Colonic mucosa (tissue), 4 donors: ENCODE measurements at places on chromosomes 2 and 18. TPM values are rescaled to one million over a fixed set of nuclear protein-coding genes. Genes with fewer than 3 reads are reported as not detected.

DNA sequence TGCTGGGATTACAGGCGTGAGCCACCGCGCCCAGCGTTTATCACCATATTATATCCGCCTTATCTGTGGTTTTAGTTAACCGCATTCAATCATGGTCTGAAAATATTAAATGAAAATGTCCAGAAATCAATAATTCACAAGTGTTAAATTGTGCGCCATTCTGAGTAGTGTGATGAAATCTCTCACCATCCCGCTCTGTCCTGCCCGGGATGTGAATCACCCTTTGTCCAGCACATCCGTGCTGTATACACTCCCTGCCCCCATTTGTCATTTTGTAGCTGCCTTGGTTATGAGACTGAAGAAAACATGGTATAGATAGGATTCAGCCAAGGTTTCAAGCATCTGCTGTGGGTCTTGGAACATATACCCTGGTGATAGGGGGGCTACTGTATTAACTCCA, 70.7 kb downstream of the TIMM21 start:
- no peak overlapping the region for H3K27ac ChIP-seq
- no peaks in the 10 kb centered on the region for H3K36me3 ChIP-seq

DNA sequence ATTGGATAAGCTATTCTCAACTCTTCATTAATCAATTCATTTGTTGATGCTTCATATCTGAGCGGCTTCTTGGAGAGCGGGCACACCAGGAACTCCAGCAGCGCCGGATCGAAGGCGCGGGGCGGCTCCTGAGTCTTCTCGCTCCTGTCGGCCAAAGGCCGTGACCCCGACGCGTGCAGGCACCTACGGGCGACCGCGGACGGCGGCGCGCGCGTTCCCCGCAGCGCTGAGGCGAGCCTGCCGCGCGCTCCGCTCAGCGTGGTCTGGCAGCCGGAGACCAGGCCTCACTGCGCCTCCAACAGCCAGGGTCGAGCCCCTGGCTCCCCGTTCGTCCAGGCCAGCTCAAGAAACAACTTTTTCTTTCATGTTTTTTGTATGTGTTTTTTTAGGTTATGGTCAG, 97.5 kb downstream of the ICA1L start:
- no peaks in the 10 kb centered on the region for H3K4me1 ChIP-seq
- no peak overlapping the region for H3K27ac ChIP-seq
- DNase-seq: no peak
- no peak overlapping the region for H3K4me3 ChIP-seq
- H3K36me3 ChIP-seq: no peaks in the 10 kb centered on the region
- H3K27me3 ChIP-seq: no peaks in the 10 kb centered on the region

DNA sequence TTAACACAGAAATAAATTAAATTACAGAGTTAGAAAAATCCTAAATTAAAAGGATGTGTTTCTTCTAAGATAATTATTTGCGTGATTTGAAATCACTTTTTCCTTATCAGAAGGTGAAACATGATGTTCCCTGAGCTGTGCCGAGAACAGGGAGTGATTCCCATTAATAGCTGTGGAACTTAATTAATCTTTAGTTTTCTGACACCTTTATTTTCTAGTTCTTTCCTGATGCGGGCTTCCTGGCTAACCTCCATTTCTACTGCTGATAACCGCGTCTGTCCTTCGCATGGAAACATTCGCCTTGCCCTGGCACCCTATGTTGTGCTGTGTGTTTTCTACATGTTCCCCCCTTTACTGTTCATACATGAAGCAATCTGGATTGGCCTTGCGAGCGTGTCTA, 172.9 kb downstream of the FAM210A start:
- H3K27ac ChIP-seq: no peak overlapping the region
- H3K4me3 ChIP-seq: no peak overlapping the region
- no peaks in the 10 kb centered on the region for H3K36me3 ChIP-seq
- no peaks in the 10 kb centered on the region for H3K4me1 ChIP-seq
- H3K27me3 ChIP-seq: no peaks in the 10 kb centered on the region

DNA sequence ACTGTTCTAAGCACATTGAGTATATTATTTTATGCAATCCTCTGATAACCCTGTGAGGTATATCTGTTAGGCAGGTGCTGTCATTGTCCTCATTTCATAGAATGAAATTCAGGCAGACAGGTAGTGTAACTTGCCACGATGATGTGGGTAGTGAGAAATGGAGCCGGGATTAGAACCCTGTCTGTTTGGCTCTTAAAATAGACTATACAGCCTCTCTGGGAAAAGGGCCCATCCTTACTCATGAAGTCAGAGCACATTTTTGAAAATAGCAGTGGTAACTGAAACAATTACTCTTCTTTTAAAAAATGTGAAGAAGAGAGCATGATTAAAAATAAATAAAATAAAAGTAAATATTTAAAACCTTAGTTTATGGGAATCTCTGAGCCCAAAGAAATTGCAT, 23.0 kb downstream of the FAM171B start:
- H3K36me3 ChIP-seq: no peaks in the 10 kb centered on the region
- no peak overlapping the region for H3K4me3 ChIP-seq
- DNase-seq: no peak
- H3K27ac ChIP-seq: no peak overlapping the region

DNA sequence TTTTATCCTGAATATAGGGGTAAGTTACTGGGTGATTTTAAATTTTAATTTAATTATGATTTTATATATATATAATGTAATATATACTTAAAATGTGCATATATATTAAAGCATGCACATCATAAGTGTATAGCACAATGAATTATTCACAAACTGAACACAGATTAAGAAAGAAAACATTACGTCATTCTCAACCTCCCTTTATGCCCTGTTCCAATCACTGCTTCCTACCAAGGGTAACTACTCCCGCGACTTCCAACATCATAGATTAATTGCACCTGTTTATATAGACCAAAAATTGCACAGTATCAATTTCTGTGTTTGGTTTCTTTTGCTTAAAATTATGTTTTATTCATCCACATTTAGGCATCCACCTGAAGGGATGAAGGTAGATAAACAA, 301.3 kb upstream of the KLHL14 start:
- H3K4me3 ChIP-seq: no peak overlapping the region
- H3K27me3 ChIP-seq: no peaks in the 10 kb centered on the region
- no peaks in the 10 kb centered on the region for H3K4me1 ChIP-seq
- H3K36me3 ChIP-seq: no peaks in the 10 kb centered on the region
- no peak for DNase-seq

- no peaks in the 10 kb centered on the region for H3K4me1 ChIP-seq
- no peaks in the 10 kb centered on the region for H3K27me3 ChIP-seq
- no peaks in the 10 kb centered on the region for H3K36me3 ChIP-seq
These were observed 30.8 kb upstream of the CCL20 start for GRCh38 chr2:227782804-227783203.

The MRPL30 gene
- total RNA-seq: 26.9 TPM

The NDUFS1 gene
- 200 TPM for total RNA-seq

The ARHGEF33 gene
- total RNA-seq: 0.35 TPM

The LOXL3 gene
- 4.7 TPM for total RNA-seq
